ENCODE measurements at places on chromosomes 12 and 14.
A peak's percentile ranks its signal among the peaks of the same experiment; 100 is the strongest.

- no peak for DNase-seq
Observed at GRCh38 chr14:55684956-55685584, 105.1 kb downstream of the KTN1 start.

DNA sequence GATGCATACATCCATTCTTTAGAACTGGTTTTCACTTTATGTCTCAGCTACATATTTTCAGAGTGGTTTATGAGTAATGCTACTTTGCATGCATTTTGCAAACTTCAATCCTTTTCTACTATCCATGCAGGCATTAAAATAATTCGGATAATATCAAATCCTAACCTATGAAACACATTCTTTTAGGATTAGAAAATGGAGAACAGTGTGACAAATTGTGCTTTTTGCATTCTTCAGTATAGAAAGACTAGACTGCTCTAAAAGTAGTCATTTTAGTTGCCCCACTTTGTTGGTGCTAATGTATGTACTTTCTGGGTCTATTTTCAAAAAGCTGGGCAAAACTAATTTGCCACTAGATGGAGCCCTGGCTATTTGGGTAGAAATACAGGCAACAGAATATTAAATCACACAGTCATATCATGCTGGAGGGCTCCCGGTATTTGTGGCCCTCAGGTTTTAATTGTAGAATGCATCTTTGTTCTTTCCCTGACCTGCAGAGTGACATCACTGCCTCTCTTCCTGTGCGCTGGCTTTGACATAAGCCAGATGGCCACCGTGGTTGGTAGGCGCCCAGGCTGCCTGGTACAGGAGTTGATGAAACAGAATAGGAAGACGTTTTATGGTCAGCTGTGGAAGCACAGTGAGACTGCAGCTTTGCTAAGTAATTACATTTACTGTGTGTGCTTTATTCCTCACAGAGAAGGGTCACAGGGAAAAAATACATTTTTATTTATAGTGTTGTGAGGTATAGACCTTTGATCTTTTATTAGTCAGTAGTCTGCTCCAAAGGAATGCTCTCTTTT, 28.1 kb downstream of the MSRB3 start:
- DNase-seq, result peak; percentile 30

DNA sequence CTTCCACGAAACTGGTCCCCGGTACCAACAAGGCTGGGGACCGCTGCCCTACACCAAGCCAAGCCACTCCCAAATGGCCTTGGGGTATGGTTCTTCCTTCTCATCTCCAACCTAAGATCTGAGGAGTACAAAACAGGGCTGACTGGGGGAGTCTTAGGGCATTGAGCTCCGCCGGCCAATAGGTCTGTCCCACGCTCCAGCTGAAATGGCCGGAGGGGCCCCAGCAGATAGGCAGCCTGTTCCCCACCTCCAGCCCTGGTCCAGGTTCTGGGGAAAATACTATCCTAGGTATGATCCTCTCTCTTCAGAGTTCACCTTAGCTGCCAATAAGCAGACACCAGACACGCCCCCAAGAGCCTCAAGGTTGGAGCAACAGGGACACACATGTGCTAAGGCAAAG, 90.2 kb downstream of the ACTN1 start:
- no peak for DNase-seq

DNA sequence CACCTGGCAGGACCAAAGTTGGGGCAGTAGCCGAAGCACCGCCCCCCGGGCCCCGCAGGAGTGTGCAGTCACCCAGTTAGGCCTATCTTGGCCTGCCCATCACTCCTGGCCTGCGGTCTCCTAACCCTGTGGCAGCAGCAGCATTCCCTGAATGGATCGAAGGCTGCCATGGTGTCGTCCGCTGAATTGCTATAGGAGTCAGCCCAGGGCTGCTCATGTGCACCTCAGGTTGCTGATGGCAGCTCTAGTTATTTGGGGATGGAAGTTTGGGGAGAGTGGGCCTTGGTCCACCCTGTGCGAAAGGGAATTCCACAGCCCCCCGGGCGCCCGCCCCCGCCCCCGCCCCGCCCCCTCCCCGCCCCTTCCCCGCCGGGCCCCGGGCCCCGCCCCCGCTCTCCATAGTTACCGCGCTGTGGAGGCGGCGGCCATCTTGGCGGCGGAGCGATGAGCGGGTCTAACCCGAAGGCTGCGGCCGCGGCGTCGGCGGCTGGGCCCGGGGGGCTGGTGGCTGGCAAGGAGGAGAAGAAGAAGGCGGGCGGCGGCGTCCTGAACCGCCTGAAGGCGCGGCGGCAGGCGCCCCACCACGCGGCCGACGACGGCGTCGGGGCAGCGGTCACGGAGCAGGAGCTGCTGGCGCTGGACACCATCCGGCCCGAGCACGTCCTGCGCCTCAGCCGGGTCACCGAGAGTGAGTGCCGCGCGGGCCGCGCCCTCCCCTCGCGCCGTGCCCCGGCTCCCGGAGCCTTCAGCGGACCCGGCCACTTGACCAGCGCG, at the start of gene UNC119B:
Gene UNC119B, plus strand, starts transcription at position 428 of the 774 bp plus-strand sequence. Its CDS starts 17 bp downstream, at position 445.
- DNase-seq, result peak; percentile 83

- peak; percentile 51 for DNase-seq
Observed at GRCh38 chr14:100900837-100901390, 2.6 kb downstream of the RTL1 start.

Measured in HEK293T (cell line).